ENCODE measurements at places on chromosomes 7 and 10. TPM values are rescaled to one million over a fixed set of nuclear protein-coding genes. Genes with fewer than 3 reads are reported as not detected.

CRTAC1 gene
- total RNA-seq, result 17.9 TPM

DNA sequence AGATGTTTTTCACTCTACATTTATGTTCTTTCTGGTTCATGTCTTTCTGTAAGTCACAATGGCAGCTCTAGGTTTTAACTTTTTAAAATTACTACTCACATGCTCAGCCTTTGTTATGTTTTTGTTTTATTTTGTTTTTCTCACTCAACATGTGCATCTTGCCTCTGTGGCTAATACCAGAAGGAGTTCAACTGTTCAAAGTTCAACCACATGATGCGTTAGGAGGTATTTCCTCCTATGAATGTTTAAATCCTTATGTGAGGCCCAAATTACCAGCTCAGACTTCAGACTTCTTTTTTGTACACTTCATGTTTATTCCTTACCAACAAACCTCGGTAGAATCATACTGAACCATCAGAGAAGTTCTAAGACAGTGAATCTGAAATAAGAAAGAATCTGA, 151.6 kb downstream of the MALRD1 start:
- DNase-seq, result no peak

GRCh38 chr10:53713431-53713830, 940.8 kb upstream of the MBL2 start:
- DNase-seq, result no peak

DNA sequence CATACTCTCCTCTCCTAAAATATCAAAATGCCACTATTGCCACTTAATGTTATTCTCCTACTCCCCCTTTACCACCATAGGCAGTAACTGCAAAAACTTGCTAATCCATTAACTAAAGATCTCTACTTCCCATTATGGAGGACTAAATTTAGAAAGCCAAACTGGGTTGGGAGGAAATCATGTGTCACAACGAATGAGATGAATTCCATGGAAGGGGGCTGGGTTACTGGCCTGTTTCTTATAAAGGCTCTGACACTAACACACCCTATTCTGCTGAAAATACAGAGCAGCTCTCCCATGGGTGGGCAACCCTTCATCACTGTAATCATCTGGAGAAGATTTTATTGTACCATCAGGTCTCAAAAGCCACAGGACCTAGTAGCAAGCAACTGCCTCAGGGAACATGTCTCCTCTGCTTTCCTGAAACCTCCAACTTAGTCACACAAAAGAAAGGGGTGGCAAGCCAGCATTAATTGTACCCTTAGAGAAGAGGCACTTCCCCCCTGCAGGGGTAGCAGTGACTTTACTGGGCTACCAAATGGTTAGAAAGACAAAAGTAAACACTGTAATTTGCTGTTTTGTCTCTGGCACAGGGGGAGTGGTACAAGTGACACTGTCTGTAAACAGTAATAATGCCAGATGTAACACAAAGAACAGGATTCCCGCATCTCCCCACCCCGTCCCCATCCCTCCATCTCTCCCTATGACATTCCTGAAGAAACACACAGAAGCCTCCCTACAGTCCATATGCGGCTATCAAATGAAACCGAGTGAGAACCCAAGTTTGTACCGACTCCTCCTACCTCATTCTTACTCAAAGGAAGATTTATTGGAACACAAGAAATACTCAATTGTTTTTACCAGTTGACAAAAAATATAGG, 81.6 kb downstream of the ARMH3 start:
- DNase-seq, result no peak

DNA sequence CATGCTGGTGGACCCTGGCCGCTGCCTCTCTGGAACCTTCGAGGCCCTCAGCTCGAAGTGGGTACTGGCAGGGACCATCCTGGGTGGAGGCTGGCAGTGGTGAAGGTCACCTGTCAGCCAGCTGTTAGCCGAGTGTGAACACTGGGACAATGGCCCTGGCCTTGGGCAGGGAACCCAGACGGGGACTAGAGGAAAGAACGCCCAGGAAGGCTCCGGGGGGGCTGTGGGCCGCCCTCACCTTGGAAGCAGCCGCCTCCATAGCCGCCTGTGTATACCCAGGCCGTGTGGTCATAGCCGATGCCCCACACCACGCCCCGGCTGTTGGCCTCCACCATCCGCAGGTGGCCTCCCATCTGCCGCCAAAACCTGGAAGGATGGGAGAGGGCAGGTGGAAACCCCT, 17.6 kb downstream of the BHLHA15 start:
- DNase-seq, result no peak

DNA sequence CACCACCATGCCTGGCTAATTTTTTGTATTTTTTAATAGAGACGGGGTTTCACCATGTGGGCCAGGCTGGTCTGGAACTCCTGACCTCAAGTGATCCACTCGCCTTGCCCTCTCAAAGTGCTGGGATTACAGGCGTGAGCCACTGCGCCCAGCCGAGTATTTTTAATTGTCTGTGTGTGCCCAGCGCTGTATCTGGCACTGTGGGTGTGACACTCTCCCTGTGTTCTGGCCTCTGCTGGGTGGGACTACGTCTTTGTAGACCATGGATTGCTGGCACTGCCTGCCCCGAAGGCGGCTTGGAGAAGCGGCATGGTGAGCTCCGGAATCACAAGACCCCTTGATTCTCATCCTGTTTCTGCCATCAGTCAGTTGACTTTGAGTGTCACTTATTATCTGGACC, 136.2 kb downstream of the CDH23 start:
- DNase-seq, result no peak

DNA sequence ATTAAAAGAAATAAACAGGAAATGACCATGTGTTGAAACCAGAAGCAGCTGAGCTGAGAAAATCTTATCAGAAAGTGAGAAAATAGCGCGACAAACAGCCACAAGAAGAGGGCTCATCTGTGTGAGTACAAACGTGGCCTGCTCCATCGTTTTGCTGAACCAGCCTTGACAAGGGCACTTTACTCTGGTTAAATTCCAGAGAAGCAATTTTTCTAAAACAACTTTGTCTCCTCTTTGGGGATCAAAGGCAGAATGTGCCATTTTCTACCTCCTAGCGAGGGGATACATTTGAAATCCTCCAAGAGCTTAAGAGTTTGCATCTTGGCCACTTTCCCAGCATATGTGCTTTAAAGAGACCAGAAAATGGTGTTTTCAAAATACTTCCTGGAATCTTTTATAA, 51.3 kb upstream of the VIPR2 start:
- no peak for DNase-seq

Data from Daoy (cell line).